ENCODE measurements at places on chromosomes 7 and 10.

- DNase-seq = peak; percentile 16
Observed at GRCh38 chr10:92914478-92915325, 66.4 kb downstream of the EXOC6 start.

DNA sequence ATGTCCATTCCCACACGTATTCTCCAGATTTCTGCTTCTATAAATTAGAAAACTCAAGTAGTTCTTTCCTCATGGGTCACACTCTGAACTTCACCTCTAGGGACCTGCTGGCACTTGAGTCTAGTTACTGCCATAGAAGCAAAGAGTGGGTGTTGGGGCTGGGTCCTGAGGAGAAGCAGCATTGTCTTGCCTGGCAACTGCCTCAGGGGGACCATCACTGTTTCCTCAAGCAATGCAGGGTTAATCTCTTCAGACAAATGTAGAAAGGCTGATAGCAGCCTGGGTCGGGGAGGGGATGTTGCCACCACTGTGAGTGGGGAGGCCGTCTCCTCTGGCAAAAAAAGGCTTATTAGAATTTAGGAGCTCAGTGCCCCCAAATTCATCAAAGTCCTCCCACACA lies 20.2 kb upstream of the PAPSS2 start:
- DNase-seq = no peak

DNA sequence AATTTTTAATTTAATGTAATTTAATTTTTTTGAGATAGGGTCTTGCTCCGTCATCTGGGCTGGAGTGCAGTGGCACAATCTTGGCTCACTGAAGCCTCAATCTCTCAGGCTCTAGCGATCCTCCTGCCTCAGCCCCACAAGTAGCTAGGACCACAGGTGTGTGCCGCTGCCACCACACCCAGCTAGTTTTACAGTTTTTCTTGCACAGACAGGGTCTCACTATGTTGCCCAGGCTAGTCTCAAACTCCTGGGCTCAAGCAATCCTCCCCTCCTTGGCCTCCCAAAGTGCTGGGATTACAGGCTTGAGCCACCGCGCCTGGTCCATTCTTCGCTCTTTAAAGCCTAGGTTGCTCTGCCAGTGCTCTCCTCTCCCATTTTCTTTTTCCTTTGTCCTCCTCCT lies 12.9 kb downstream of the CALML3 start:
- DNase-seq = no peak

- no peak for DNase-seq
Observed at GRCh38 chr7:158256091-158256816, 331.4 kb downstream of the PTPRN2 start.

Measured in stimulated activated CD4-positive, alpha-beta T cell treated with anti-CD3 and anti-CD28 coated beads, Interleukin-2, amount 100 ng/mL, for 4 hours (primary cell).